NCI-H774 (cell line): ENCODE measurements at places on chromosomes 7 and 10.

GRCh38 chr7:53418834-53419482, 383.5 kb downstream of the POM121L12 start:
- no peak for DNase-seq

GRCh38 chr7:157843336-157844140, 506.7 kb downstream of the DNAJB6 start:
- no peak for DNase-seq

GRCh38 chr7:35773994-35774393, 26.9 kb upstream of the SEPTIN7 start:
- no peak for DNase-seq

DNA sequence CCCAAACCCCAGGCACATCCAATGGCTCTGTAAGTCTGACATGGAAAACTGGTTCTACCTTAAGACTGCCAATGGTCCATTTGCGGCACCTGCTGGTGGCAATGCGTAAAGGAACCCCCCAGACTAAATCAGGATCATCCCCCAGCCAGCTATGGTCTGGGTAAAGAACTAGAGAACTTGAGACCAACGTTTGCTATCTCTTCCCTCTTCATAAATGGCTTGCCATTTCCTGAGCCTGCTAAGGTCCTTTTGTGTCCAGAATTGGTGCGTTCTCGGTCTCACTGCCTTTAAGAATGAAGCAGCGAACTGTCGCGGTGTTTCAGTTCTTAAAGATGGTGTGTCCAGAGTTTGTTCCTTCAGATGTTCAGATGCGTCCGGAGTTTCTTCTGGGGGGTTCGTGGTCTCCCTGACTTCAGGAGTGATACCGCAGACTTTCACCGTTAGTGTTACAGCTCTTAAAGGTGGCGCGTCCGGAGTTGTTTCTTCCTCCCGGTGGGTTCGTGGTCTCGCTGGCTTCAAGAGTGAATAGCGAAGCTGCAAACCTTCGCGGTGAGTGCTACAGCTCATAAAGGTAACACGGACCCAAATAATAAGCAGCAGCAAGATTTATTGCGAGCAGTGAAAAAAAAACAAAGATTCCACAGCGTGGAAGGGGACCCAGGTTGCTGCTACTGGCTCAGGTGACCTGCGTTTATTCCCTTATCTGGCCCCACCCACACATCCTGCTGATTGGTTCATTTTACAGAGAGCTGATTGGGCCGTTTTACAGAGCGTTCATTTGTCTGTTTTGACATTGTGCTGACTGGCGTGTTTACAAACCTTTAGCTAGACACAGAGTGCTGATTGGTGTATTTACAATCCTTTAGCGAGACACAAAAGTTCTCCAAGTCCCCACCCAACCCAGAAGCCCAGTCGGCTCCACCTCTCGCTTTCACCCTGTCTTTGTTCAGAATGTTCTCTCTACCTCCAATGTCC, 95.4 kb downstream of the ELMO1 start:
- no peak for DNase-seq

DNA sequence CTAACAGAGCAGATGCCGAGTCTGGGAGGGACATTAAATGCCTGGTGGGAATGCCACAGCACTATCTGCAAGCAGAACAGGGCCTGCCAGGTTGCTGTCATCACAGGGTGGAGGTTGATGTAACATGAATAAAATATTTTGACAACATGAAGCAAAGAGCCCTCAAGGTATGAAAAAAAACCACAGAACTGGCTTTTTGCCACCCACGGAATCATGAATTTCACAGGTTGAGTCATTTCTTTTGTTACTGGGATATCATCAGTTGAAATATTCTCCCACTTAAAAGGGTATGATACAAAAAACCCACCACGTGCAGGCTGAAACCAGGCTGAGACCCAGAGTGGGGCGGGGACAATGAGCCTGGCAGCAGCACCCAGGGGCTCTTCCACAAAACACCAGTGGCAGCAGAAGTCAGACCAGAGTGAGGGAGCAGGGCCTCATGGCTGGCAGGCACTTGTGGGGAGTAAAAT, 220.1 kb downstream of the TNS3 start:
- no peak for DNase-seq

DNA sequence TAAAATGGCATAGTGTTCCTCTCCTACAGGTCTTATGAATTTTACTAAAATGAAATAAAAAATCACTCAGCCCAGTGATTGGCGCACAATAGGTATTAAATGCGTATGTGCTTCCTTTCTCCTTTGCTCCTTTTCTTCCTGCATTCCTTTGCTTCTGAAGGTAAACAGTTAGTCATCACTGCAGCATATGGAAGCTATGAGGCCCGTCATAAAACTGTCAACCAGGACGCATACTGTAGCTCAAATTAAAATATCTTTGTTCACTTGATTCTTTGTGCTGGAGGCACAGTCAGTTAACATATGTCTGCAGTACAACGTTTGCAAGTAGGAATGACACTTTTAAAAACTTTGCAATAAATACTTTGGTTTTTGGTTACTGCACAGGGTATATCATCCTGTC, 374.7 kb downstream of the TCERG1L start:
- DNase-seq: no peak

- no peak for DNase-seq
These were observed 30.0 kb upstream of the TES start for GRCh38 chr7:116180302-116180701.

- DNase-seq: no peak
These were observed 69.4 kb upstream of the GSDME start for GRCh38 chr7:24826662-24827020.

DNA sequence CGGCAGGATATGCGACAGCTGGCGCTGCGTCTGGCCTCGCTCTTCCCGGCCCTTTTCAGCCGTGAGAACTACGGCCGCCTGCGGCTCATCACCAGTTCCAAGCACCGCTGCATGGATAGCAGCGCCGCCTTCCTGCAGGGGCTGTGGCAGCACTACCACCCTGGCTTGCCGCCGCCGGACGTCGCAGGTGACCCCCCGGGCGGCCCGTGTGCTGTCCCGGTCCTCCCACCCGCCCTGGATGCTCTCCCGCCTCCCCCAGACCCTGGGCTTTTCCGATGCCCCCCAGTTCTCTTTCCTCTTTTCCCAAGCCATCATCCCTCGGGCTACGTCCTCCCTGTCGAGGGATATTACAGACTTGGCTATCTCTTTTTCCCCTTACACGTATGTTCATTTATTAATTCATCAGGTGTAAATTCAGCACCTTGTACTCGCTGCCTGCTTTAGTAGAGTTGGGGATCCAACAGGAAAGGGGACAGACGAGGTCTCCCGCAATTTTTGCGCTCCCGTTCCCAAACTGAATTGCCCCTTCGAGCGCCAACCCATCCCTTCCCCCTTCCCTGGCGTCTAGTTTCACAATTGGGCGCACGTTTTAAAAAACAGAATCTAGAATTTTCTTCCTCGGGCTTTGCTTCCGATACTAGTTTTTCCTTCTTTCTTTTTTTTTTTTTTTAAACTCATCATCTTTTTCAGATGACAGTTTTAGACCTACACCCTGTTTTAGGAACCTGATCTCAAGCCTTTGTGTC, 846 bp downstream of the MINPP1 start:
- no peak for DNase-seq

DNA sequence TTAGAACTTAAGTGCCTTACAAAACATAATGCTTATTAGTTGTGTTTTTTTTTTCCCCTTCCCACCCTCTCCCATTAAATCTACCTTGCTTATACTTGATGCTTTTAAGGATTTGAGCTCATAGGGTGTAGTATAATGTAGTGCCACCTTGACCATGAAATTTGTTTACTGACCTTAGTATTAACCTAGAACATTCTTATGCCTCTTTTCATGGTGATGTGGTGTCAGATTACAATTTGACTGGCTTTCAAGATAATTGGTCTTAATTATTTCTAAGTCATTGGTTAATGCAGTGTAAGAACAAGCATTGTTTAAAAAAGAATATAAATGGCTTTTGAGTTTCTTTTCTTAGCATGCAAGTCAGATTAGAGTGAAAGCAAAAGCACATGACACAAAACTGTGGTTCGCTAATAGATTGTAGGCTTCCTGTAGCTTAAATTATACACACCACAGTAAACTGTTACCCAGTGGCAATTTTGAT, 61.8 kb downstream of the ADD3 start:
- DNase-seq: no peak

- no peak for DNase-seq
These were observed 100.2 kb downstream of the ATXN7L1 start for GRCh38 chr7:105776068-105776790.

- DNase-seq: no peak
These were observed 750 bp downstream of the GCC1 start for GRCh38 chr7:127584648-127585043.

GRCh38 chr10:33609546-33609945, 275.1 kb upstream of the NRP1 start:
- no peak for DNase-seq

DNA sequence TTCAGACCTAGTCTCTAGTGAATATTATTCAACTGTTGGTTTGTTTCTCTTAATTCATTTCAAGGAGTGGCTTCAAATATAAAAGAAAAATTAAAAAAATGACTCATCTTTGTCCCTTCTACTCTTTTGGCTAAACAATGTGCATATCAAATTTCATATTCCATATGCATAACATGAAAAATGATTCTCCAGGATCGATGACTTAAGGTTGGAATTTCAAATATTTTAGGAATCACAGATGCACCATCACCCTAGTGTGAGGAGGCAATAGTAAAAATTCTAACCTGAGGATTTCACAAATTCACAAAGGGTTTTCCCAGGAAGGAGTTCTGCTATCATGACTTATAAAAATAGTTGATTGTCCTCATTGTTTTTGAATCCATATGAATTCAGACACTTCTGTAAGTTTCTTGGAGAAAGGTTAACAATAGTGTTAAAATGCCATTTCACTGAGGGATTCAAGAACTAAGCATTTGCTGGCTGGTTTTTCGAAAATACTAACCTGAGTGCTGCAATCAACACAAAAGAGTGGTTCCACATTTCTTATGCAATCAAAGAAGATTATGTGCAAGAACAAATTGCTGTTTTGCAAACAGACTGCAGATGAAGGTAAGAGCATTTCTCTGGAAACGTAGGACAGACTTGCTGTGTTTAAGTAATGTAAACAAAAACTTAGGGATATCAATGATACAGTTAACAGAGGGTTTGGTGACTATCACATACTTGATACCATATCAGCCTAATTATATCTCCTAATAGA, 547.5 kb upstream of the LRRTM3 start:
- DNase-seq: no peak

DNA sequence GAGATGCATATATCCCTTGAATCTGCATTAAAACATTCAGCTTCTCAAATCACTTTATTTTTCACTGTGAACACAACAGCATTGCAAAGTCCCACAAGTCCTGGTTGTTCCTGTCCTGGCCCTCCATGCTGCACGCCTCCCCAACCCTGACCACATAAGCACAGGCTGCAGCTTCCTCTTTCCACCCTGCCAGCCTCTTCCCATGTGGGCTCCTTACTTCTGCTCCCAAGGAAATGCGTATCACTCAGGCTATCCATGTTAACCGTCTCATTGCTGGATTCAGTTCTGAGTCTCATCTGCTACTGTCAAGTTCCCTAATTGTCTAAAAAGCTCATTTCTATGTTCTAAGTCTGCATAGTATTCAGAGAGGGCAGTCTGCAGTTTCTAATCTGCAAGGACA, 89.7 kb upstream of the ZPBP start:
- DNase-seq: no peak

GRCh38 chr7:68173513-68173912, 1176.9 kb downstream of the TYW1 start:
- DNase-seq: no peak

DNA sequence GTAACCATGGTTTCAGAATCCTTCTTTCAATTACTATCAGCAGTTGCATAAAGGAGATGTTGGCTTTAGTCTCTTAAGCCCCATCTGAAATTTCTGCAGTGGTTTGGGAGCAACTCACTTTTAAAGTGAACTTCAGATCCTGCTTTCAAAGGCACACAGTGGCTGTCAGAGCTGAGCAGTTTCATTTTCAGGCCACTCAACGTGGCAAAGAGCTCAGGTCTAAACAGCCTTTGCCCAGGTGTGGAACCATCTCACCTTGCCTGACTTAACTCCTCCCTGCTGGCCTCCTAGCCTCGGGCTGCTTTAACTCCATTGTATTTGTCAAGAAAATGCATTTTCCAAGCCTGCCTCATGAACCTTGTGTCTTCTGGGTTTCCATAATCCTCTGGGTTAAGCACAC, 197.5 kb upstream of the KMT2E start:
- no peak for DNase-seq

GRCh38 chr7:88347090-88347489, 40.4 kb upstream of the STEAP4 start:
- DNase-seq: no peak

GRCh38 chr10:117955176-117955575, 91.6 kb downstream of the RAB11FIP2 start:
- no peak for DNase-seq

DNA sequence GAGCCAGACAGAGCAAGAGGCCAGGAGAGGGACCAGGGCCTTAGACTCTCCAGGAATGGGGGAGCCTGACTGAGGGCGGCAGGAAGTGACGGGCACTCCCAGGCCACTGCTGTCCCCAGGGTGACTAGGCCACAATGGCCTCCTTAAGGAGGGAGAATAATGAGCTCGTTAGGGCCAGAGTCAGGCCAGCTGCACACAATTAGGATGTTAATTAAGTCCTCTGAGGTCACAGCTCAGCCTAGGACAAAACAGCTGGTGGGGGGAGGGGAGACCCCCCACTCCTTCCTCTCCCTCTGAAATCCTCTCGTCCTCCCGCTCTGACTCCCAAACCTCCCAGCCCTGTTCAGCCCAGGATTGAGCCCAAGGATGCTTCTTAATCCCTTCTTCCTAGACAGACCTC, 143.0 kb downstream of the NEURL1 start:
- DNase-seq: no peak

GRCh38 chr7:82430500-82431465, 12.8 kb downstream of the CACNA2D1 start:
- no peak for DNase-seq

GRCh38 chr10:69172241-69172982, 7.6 kb upstream of the SUPV3L1 start:
- DNase-seq: no peak

DNA sequence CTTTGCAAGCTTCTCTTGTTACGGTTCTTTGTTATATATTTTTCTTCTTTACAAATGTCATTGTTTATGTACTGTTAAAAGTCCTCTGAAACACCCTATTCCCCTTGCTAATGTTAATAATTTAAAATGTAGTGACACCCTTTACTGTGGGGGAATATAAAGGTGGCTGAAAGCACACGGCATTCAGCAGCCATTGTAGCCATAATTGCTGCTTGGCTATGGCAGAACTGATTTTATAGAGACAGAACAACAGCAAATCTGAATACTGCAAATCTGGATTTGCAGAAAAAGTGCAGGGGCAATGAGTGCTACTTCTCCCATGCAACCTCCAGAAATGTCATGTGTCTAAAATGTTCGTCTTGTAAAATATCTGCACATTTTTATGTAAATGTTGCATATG, 3.7 kb upstream of the WASL start:
- DNase-seq: no peak

GRCh38 chr7:5631752-5632151, 149.7 kb downstream of the RNF216 start:
- no peak for DNase-seq

DNA sequence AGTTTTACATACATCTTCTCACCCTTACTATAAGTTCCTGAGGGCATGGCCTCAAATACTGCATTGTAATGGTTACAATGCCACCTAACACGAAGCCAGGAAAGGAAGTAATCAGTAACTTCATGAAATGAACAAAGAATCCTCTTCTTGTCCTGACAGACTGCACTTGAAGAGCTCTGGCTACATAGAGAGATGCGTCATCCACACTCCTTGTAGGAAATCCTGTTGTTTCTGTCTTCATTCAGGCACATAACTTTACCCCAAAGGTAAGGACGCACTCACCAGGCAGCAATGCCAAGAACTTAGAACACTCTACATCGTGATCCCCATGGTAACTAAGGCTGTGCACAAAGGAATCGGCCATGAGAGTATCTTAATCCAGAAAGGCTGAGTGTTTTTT, 80.3 kb upstream of the ARID5B start:
- no peak for DNase-seq
